Upper lobe of right lung (tissue), 1 donor: ENCODE measurements at places on chromosomes 5 and 9. TPM values are rescaled to one million over a fixed set of nuclear protein-coding genes. Genes with fewer than 3 reads are reported as not detected.

DNA sequence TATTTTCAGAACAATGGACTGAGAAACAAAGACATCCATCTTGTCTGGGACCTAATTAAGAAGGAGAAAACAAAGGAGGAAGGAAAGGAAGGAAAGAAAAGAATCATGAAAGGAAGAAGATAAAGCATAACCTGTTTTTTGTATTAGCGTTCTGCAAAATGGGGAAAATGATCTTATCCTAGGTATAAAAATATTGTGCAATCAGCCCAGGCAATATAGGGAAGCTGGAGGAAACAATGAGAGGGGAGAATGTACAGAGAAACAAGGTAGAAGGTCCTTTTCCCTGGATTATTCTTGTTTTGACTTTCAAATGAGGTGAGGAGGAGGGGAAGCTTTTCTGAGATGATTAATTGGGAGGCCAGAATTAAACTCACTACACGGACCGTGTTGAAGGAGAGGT is 177.9 kb downstream of the COX7C start:
- no peak for DNase-seq

Gene TAF1L
- not detected for total RNA-seq

Gene PAX5
- 0.23 TPM for total RNA-seq

- DNase-seq: no peak
Measured at GRCh38 chr5:36647046-36647445, 40.6 kb downstream of the SLC1A3 start.

Gene INSL4
- not detected for total RNA-seq

GRCh38 chr9:98253565-98253964 is 1.9 kb downstream of the TBC1D2 start:
- DNase-seq: no peak

DNA sequence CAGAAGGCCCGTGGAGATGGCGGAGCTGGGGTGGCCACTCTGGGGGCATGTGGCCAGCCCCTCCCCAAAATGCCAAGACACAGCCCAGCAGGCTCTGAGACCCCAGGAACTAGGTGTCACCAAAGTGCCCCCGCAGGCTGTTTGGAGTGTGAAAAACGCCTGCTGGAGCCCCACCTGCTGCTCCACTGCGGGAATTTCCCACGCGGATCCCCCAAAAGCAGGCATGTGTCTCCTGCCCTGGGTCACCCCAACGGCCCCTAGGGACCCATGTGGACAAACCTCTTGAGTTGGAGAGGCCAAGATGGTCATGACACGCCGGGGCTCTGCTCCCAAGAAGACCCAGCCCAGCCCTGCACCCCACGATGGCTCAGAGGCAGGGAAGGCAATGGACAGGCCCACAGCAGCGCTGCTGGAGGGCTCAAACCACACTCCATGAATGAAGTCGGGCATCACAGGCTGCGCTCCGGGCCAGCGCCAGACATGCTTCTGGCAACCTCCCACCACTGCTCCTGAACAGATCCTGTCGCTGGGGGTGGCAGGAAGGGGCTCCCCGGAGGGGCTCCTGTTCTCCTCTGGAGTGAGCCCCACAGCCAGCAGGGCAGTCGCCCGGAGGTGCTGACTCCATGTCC is 15.3 kb downstream of the NOTCH1 start:
- no peak for DNase-seq

Gene PCDHB2
- 3.8 TPM for total RNA-seq

DNA sequence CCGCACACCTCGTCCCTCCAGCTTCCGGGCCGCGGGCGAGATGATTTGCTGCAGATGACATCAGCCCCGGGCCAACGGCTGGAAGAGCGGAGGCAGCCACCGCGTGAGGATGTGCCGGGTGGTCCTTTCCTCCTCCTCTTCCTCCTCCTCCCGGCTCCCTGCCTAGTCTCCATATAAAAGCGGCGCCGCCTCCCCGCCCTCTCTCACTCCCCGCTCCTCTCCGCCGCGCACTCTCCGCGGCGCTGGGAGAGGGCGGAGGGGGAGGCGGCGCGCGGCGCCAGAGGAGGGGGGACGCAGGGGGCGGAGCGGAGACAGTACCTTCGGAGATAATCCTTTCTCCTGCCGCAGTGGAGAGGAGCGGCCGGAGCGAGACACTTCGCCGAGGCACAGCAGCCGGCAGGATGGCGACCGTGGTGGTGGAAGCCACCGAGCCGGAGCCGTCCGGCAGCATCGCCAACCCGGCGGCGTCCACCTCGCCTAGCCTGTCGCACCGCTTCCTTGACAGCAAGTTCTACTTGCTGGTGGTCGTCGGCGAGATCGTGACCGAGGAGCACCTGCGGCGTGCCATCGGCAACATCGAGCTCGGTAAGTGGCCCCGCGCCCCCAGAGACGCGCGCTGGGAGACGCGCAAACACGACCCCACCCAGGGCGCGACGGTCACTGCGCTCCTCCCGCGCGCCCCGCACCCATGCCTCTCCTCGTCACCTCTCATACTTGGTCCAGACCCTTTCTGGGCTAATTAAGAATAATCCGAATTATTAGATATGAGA is at the start of gene MAP1B:
Gene MAP1B, plus strand, starts transcription at position 345 of the 770 bp plus-strand sequence. Its CDS starts 57 bp downstream, at position 402.
- no peak for DNase-seq

Gene BHMT
- total RNA-seq: not detected

Gene CCL28
- total RNA-seq: 7.7 TPM

Gene DBH
- not detected for total RNA-seq

GRCh38 chr5:172699999-172700364 is 58.9 kb downstream of the NEURL1B start:
- no peak for DNase-seq

DNA sequence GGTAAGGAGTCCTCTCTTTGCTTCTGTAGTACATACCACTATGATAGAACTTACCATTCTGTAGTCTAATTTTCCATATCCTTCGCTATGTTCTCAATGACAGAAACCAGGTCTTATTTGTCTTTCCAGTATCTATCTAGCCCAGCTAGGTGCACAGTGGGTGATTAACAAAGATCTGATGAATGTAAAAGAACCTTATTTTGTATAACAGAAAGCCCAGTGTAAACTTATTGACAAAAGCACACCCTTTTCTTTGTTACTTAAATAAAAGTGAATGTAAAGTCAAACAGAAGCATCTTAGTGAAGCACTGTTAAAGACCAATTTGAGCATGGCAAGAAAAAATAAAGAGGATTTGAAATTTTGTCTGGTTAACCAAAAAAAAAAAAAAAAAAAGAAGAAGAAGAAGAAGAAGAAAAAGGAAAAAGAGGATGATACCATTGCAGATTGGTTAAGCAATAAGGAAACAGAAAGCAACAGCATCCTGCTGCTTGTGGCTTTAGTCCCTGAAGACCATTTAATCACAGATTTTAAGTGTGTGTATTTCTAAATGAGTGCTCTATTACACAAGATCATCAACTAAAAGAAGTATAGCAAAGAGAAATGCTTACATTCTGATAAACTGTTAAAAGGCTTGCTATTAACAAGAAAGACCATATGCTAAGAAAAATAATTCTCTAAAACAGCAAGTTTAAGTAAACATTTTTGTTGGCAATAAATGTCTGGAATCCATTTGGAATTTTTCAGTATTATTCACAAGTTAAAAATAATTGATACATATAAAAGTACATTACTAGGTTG is 21.2 kb downstream of the MEGF9 start:
- no peak for DNase-seq

DNA sequence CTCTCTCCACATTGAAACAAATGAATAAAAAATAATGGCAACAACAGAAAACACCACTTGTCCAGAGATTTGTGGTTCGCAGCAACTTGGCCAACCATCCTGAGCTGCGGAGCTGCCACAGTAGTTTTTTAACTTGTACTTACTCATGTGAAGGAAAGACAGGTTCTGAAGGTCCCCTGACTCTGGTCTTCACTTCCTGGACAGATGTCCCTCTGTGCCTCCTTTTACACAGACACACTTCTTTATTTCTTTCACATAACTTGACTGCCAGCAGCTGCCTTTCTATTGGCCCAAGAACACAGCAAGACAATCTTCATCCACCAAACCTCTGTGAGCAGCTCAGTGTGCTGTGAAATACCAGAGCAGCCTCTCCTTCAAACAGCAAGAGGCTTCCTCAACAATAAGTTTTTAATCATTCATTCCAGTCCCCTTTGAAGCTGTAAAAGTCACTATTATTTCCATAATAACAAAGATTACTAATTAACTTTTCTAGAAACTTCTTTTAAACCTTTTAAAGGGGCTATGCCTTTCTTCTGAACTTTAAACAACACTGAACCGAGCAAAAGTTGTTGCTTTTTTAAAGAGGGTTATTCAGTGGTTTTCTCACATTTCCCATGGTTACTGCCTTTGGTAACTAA is 198.7 kb downstream of the NR2F1-AS1 start:
- no peak for DNase-seq
